T-helper 2 cell treated with Interferon-gamma antibody and Interleukin-4, amounts not matched to agents 100 ng/mL and 5 ng/mL, for 36 hours (primary cell): ENCODE measurements at places on chromosomes 2 and 18. TPM values are rescaled to one million over a fixed set of nuclear protein-coding genes. Genes with fewer than 3 reads are reported as not detected.

PRKAG3 gene
- total RNA-seq = not detected in 2 replicates

ZC3H6 gene
- 8.6 and 9.2 TPM in 2 replicates for total RNA-seq

CHN1 gene
- total RNA-seq = 1.7 and 1.9 TPM in 2 replicates

HRH4 gene
- 2.0 and 2.7 TPM in 2 replicates for total RNA-seq

CACNB4 gene
- total RNA-seq = 0.14 and 0.77 TPM in 2 replicates

ABCG5 gene
- not detected in 2 replicates for total RNA-seq

ATP6V1B1 gene
- not detected in 2 replicates for total RNA-seq

RHOB gene
- total RNA-seq = 2.8 and 2.9 TPM in 2 replicates

ANKRD62 gene
- not detected in 2 replicates for total RNA-seq

KRTCAP3 gene
- total RNA-seq = 3.8 and 5.3 TPM in 2 replicates

NYAP2 gene
- total RNA-seq = not detected in 2 replicates

KCNIP3 gene
- total RNA-seq = not detected in 2 replicates

SAP130 gene
- total RNA-seq = 31.9 and 36.6 TPM in 2 replicates

DCDC2C gene
- total RNA-seq = not detected in 2 replicates

SKOR2 gene
- total RNA-seq = not detected in 2 replicates

C2orf80 gene
- total RNA-seq = not detected in 2 replicates

LPIN1 gene
- total RNA-seq = 54.2 and 62.1 TPM in 2 replicates
